ENCODE measurements at places on chromosomes 6 and 20. TPM values are rescaled to one million over a fixed set of nuclear protein-coding genes. Genes with fewer than 3 reads are reported as not detected.

The BPIFB1 gene
- not detected for total RNA-seq

The C20orf173 gene
- not detected for total RNA-seq

GRCh38 chr6:5136851-5137250, 51.7 kb downstream of the PPP1R3G start:
- DNase-seq: no peak

GRCh38 chr6:84379142-84379541, 151.7 kb upstream of the CEP162 start:
- no peak for DNase-seq

DNA sequence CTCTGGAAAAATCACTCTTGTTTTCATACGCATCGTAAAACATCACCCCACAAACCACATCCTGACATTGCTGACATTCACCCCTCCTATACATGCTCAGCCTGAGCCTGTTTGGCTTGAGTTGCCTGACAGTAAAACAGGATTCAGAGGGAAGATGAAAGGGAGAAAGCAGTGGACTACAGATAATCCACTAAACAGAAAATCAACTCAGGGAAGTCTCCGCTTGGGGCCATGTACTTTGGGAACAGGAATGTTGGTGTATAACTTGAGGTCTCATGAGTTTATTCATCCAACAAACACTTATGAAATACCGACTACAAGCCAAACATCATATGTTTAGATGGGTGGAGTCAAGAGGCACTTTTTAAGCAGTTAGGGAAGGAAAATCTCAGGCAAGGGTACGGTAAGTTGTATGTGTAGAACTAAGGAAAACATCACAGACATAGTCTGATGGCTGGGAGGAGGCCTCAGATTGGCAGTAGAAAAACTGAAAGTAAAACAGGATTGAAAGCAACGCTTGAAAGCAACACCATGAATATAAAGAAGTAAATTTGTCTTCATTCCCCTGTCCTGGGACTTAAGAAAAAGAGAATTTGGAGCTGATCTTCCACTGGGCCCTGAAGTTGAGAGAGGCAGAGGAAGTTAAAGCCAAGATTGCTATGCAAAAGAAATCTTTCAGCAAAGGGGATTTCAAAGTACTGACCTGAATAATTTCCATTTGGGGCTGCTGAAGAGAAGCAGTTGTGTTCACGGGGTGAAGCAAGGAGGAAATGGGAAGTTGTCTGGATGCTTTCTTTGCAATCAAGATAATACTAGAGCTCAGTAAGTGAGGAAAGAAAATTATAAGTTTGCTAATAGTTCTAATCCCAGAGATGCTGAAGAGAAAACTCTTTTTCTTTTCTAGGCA, 28.8 kb downstream of the PDE7B start:
- peak; percentile 70 for DNase-seq

DNA sequence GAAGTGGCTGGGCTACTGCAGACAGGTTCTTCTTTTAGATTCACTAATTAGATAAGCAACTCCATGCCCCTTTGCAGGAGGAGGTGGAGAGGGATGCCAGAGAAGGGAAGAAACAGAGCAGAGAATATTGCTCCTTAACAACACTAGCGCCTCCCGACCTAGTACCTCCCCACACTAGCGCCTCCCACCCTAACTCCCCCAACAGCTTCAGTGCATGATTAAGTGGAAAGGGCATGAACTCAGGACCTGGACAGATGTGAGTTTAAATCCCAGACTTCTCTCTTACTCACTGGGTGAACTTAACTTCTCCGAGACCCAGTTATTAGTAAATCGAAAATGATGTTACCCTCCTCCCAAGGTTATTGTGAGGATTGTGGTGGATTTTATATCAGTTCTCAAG, 25.7 kb downstream of the STX11 start:
- DNase-seq: no peak

The PBOV1 gene
- total RNA-seq: not detected

Measured in CD8-positive, alpha-beta T cell (primary cell).